ENCODE measurements at places on chromosomes 6 and 20. TPM values are rescaled to one million over a fixed set of nuclear protein-coding genes. Genes with fewer than 3 reads are reported as not detected.
A peak's percentile ranks its signal among the peaks of the same experiment; 100 is the strongest.

DNA sequence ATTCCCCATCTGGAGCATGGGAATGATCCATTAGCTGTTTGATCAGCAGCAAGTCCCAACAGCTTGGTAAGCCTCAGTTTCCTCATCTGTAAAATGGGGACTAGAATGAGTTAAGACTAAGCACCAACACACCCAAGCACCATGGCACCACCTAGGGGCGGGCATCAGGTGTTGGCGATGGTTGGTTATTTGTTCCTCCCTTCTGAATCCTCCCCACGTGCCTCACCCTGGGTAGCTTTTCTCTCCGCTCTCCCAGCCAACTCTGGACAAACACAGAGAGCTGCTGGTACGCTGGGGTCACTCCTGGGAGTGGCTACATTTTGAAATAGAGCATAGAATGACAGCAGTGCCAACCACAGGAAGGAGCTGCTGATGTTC lies 13.3 kb upstream of the ITPR3 start:
- DNase-seq, result no peak
- H3K36me3 ChIP-seq, result no peaks in the 10 kb centered on the region
- no peak overlapping the region for H3K27ac ChIP-seq
- no peaks in the 10 kb centered on the region for H3K4me1 ChIP-seq

DNA sequence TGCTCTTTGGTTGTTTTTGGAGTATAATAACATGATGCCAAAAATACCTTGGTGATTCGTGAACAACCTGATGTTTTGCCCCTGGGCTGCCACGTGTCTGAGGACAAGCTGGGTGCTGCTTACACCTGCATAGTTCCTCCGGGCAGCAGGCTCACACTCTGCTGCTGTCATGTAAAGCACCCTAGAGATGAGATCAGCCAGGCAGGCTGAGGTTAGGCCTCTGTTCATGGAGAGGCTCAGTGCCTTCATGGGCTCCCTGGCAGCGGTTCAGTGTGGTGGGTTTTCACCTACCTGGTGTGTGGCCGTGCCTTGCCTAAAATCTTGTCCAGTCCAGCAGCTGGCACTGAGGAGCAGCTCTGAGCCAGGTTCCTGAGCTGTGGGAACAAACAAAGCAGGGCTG lies 60.1 kb upstream of the TAGAP start:
- peaks cover 14% of the 10 kb centered on the region for H3K4me1 ChIP-seq
- H3K4me3 ChIP-seq, result no peak overlapping the region

DNA sequence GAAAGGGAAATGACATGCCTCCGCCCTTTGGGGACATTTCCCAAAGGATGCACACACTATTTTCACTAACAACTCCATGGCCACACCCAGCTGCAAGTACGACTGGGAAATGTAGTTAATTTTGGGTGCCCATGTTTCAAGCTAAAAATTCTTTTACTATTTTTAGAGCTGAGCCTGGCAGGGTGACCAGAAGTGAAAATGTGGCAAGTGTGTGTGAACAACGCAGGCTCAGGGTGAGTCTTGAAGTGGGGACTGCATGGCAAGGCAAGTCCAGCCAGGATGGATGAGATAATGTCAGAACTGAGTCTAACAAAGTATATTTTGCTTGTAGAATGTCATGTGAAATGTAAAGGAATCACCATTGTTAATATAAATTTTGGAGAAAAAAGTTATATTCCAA lies 17.0 kb upstream of the CD109 start:
- no peaks in the 10 kb centered on the region for H3K27me3 ChIP-seq
- no peaks in the 10 kb centered on the region for H3K36me3 ChIP-seq
- H3K4me1 ChIP-seq, result no peaks in the 10 kb centered on the region
- no peak for DNase-seq
- no peak overlapping the region for H3K27ac ChIP-seq
- no peak overlapping the region for H3K4me3 ChIP-seq

- no peaks in the 10 kb centered on the region for H3K36me3 ChIP-seq
- no peak overlapping the region for H3K27ac ChIP-seq
- no peak for DNase-seq
- no peaks in the 10 kb centered on the region for H3K4me1 ChIP-seq
- H3K27me3 ChIP-seq, result no peaks in the 10 kb centered on the region
Observed at GRCh38 chr6:6907286-6907685, 200.5 kb upstream of the RREB1 start.

DNA sequence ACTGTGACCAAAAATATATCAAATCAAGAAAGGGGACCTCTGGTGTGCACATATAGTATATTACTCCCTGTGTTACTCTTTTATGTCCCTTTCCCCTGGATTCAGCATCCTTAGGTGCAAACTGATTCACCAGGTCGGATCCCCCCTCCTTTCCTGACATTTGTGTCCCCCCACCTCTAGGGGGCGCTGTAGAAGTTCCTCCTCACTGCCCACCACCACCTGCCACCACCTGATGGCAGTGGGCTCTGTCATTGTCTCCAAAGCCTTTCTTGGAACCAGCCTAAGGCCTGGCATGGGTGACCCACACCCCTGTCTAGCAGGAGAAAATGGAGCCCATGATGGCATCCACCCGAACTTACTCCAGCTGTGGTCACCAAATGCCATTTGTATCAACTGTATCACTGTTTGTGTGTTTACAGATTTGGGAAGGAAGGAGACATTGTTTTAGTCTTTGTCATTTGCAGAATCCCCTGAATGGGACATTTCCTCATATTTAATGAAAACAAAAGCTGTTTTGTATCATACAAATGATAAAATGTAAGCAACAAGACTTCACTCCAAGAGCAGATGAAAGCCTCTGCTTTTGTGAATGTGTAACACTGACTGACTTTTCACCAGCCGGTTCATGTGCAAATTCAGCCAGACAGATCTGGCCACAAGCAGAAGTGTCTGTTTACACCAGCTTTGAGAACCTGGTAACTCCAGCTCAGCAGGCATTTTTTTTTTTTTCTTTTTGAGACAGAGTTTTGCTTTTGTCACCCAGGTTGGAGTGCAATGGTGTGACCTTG lies 66.2 kb downstream of the ARMC2 start:
- no peak for DNase-seq
- no peaks in the 10 kb centered on the region for H3K27me3 ChIP-seq
- no peaks in the 10 kb centered on the region for H3K36me3 ChIP-seq
- no peaks in the 10 kb centered on the region for H3K4me1 ChIP-seq

DNA sequence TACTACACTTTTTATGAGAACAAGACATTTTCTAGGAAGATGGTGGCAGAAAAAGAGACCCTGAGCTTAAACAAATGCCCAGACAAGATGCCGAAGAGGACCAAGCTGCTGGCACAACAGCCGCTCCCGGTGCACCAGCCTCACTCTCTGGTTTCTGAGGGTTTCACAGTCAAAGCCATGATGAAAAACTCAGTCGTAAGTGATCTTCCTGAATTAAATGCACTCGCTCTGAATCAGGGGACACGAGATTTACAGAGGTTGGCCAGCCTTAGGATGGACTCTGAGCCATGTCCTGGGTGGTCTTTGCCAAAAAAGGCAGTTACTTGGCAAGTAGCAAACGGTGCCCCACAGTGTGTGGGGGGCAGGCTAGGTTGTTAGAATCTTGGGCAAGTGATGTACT lies 423 bp downstream of the PACRG start:
- no peak for DNase-seq
- no peaks in the 10 kb centered on the region for H3K4me1 ChIP-seq
- H3K27me3 ChIP-seq, result no peaks in the 10 kb centered on the region
- peak overlapping the region; percentile 94 for H3K27ac ChIP-seq
- no peaks in the 10 kb centered on the region for H3K36me3 ChIP-seq

DNA sequence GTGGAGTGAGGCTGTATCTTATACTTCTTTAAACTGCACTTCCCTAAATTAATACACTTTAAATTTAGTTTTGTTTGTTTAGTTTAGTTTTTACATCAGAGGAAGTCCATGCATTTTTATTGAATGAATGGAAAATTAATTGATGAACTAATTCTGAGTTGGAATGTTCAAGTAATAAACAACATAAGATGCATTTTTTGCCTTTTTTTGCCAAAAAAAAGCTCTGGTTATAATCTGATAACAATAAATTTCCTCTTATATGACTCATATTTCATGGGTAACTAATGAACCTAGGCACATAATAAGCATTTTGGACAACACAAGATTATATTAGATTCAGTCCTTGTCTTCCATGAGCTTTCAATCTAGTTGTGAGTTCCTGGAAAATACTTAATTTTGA lies 323.1 kb downstream of the CENPW start:
- no peaks in the 10 kb centered on the region for H3K4me1 ChIP-seq
- no peaks in the 10 kb centered on the region for H3K36me3 ChIP-seq
- no peak overlapping the region for H3K27ac ChIP-seq

The TMEM244 gene
- not detected for total RNA-seq

GRCh38 chr20:59813126-59813947 lies 120.1 kb downstream of the SYCP2 start:
- no peak overlapping the region for H3K4me3 ChIP-seq
- no peaks in the 10 kb centered on the region for H3K36me3 ChIP-seq
- DNase-seq, result peak; percentile 20
- no peak overlapping the region for H3K27ac ChIP-seq
- H3K27me3 ChIP-seq, result peaks cover 10% of the 10 kb centered on the region

- no peaks in the 10 kb centered on the region for H3K4me1 ChIP-seq
- no peaks in the 10 kb centered on the region for H3K27me3 ChIP-seq
- H3K27ac ChIP-seq, result no peak overlapping the region
- DNase-seq, result no peak
- no peaks in the 10 kb centered on the region for H3K36me3 ChIP-seq
- H3K4me3 ChIP-seq, result no peak overlapping the region
Observed at GRCh38 chr20:47524015-47524784, 22.5 kb downstream of the NCOA3 start.

The OSTM1 gene
- 27.1 TPM for total RNA-seq

DNA sequence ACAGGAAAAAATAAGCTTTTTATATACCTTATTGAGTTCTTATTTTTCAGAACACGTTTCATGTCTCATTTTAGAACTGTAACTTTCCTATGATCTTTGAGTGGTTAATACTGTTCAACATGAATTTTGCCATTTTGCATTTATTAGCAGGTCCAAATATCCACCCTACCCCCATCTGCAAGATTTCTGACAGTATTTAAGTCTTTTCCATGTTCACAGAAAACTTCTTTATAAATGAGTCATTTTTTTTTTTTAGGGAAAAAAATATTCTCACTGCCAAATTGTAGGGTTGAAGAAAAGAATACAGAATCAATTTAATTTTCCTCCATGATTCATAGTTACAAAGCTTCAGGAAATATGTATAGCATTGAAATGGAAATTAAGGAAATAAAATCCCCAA lies 101.8 kb downstream of the COL21A1 start:
- H3K4me3 ChIP-seq, result no peak overlapping the region
- H3K36me3 ChIP-seq, result no peaks in the 10 kb centered on the region
- H3K27ac ChIP-seq, result no peak overlapping the region
- no peaks in the 10 kb centered on the region for H3K27me3 ChIP-seq
- DNase-seq, result no peak

The HEBP2 gene
- 66.2 TPM for total RNA-seq

- H3K36me3 ChIP-seq, result no peaks in the 10 kb centered on the region
- H3K4me3 ChIP-seq, result no peak overlapping the region
Observed at GRCh38 chr6:157621406-157621805, 201.6 kb upstream of the SNX9 start.

GRCh38 chr20:1427457-1428054 lies 34.7 kb upstream of the FKBP1A start:
- no peaks in the 10 kb centered on the region for H3K27me3 ChIP-seq
- H3K36me3 ChIP-seq, result no peaks in the 10 kb centered on the region
- no peaks in the 10 kb centered on the region for H3K4me1 ChIP-seq
- H3K4me3 ChIP-seq, result no peak overlapping the region

The CDSN gene
- total RNA-seq, result not detected

The FOXQ1 gene
- not detected for total RNA-seq

- no peak overlapping the region for H3K27ac ChIP-seq
- H3K4me1 ChIP-seq, result no peaks in the 10 kb centered on the region
- H3K36me3 ChIP-seq, result no peaks in the 10 kb centered on the region
Observed at GRCh38 chr6:1558388-1558787, 51.3 kb upstream of the FOXC1 start.

DNA sequence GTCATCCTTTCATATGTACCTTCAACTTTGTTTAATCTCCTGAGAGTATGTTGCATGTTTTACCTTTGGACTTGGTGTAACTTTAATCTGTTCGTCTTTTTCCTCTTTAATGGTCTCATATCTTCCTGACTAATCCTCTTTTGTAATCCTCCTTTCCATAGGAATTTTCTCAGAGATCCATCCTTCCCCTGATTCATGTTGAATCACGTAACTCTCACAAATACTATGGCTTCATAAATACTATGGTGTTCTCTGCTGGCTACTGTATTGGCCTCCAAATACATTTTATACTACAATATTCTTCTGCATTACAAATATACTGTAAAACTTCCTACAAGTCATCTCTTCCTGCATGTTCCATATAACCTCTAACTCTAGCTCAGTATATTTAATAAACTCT lies 317.7 kb upstream of the ADGRB3 start:
- no peak overlapping the region for H3K27ac ChIP-seq
- H3K36me3 ChIP-seq, result no peaks in the 10 kb centered on the region
- no peaks in the 10 kb centered on the region for H3K27me3 ChIP-seq

GRCh38 chr20:39654171-39654570 lies 692.0 kb downstream of the DHX35 start:
- no peak overlapping the region for H3K27ac ChIP-seq
- H3K4me1 ChIP-seq, result no peaks in the 10 kb centered on the region
- no peaks in the 10 kb centered on the region for H3K27me3 ChIP-seq

Data from breast epithelium (tissue), 4 donors.